GM13977 (cell line): ENCODE measurements at places on chromosomes 7 and 10.
A peak's percentile ranks its signal among the peaks of the same experiment; 100 is the strongest.

- no peak for DNase-seq
Observed at GRCh38 chr10:71638064-71638821, 81.3 kb downstream of the C10orf105 start.

DNA sequence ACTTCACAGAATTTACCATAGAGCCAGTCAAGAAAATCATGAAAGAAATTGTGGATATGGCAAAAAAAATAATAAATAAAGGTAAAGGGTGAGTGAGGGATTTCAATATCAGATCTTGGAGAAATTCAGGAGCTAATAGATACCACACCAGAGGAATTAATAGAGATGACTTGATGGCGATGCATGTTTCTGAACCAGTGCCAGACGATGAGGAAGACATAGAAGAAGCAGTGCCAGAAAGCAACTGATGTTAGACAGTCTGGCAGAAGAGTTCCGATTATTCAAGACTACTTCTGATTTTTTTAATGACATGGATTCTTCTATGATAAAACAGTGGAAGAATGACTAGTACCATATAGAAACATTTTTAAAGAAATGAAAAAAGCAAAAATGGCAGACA is 314.7 kb downstream of the BICC1 start:
- no peak for DNase-seq

DNA sequence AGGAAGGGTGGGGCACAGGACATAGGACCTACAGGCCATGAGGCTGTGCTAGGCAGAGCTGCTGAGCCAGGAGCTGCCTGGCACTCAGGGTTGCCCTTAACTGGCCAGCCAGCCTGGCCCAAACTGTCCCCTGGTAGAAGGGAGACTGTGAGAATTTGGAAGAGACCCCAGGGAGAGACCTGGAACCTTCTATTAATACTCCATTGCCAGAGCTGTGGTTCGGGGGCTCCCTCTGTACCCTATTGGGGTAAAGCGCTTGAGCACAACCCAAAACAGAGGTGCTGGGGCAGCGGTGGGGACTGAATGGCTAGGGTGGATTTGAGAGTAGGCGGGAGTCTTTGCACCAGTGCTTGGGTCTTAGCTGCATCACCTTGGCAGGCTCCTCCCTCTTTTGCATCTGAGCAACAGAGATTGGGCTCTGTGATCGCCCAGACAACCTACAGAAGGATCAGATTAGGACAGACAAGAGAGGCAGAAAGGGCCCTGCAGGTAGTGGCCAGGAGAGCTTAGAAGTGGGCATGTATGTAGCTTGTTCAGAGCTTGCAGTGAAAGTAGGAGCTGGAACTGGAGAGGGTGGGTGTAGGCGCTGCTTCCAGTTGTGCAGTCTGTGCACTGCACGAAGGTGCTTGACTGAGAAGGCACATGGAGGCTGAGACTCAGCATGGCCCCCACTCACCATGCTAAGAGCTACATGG is 53.3 kb downstream of the ADCYAP1R1 start:
- no peak for DNase-seq

DNA sequence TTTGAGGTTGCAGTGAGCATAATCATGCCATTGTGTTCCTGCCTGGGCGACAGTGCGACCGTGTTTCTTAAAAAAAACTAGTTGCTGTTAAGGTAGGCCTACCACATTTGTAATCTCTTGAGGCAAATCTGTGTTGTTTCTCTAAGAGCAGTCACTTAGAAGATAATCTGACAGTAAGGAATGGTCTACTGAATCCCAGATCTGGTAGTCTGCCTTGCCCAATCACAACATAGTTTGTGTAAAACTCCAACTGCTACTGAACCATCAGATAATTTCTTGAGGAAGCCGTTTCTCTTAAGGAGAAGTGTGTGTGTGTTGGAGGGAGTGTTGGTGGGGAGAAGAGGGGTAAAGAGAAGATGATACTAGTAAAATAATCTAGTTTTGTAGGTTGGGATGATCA is 5.0 kb downstream of the NRF1 start:
- no peak for DNase-seq

DNA sequence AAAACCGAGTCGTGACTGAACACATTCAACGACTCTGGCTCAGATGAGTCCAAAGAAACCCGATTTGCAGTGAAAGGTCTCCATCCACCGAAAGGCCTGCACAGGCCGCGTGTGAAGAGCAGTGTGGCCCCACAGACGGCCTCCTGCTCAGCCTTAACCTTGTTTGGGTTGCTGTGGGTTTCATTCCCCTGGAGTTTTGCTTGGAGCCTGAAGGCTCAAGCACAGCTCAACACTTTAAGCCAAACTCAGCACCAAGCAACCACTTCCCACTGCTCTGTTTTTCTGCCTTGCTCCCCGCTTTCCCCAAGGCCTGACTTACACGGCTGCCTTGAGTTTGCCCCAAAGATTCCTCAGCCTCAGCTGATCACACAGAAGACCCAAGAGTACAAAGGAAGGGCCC is 398.2 kb upstream of the NFE2L3 start:
- no peak for DNase-seq

- DNase-seq = no peak
Observed at GRCh38 chr7:2924866-2925840, 81.0 kb upstream of the GNA12 start.

DNA sequence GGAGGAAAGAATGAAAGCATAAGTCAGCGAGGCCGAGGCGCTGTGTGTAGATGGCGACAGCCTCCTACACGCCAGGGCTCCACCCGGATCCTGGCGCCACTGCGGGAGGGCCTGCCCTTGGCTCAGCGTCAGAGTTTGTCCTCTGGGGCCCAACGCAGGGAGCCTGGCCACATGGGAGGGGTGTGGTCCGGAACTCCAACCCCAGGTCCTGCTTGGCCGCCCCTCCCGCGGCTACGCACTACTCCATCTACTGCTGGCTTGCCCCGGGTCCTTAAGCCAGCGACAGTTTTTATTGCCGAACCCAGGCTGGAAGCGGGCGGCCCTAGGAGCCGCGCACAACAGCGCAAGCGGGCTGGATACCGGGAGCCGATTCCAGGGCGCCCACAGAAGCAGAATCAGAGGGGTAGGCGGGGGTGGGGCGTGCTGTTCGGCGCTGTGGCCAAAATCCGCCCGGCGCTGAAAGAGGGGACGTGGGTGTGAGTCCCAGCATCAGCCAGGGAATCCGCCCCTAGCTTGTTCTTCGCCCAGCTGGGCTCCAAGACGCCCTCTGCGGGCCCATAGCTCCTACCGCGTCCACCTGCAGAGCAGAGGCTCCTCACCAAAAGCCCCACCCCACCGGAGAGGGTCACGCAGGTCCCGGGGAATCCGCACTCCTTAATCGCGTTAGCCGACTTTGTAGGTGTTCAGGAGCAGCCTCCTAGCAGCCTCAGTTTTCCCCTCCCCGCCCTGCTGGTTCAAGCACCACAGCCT is 4.5 kb downstream of the KAZALD1 start:
- DNase-seq = peak; percentile 77

- DNase-seq = no peak
Observed at GRCh38 chr10:2356670-2357069, 619.3 kb upstream of the ADARB2 start.

- peak; percentile 72 for DNase-seq
Observed at GRCh38 chr10:69087590-69088470, at the start of gene SRGN. Gene SRGN (plus strand): TSS chr10:69088103. CDS start chr10:69088158, 55 bp downstream.

DNA sequence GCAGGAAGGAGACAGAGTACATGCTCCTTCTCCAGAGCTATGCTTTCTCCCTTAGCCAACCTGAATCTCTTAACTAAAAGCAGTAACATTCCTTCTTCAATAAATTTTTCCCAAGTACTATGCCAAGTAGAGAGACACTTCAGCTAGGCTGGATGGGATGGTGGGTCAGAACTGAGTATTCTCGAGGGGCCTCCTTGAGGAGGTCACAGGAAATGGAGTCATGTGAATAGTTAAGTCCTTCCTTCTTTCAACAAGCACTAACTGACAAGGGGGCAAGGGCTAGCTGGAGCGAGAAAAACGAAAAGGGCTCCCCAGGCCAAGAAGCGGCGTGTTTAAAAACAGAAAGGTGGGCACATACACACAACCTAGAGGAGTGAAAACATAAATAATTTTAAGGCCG is 5.5 kb downstream of the RSU1 start:
- DNase-seq = no peak

- no peak for DNase-seq
Observed at GRCh38 chr7:47404010-47404409, 177.9 kb downstream of the TNS3 start.
